SHP77 treated with DMSO at 0.1 percent for 48 hours (cell line): ENCODE measurements at places on chromosomes 2 and 18.

- no peak for DNase-seq
These were observed 110.9 kb downstream of the BCL2 start for GRCh38 chr18:63208676-63209075.

DNA sequence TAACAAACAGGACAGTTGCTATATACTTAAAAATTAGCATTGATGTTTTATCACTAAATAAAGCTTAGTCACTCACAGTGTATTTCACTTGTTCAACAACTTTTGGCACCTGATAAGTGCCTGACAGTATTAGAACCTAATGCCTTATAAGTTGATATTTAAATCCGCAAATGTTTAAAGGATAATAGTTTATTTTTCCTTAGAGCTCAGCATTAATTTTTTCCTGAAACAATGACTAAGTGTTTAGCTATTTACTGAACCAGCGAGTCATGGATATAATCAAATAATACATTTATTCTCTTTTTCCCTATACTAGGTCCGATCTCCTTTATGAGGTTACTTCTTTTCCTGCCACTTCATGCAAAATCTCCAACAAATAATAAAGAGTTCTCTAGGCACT lies 146.0 kb upstream of the PGAP1 start:
- DNase-seq = no peak

DNA sequence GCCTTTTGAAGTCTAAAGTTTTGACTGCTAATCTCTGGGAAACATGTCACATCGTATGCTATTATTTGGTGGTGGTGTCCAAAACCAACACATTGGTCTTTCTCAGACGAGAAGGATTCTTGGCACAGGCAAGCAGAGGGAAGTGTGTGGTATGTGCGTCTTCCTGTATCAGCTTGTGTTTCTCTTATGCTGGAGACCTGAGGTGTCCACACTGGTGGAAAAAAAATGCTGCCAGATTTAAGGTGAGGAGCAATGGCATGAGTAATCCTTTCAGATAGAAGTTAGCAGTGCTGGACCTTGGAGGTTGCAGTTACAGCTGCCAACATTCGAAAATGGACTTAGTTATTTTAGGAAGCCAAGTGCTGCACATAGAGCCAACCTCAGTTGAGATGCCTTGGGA lies 11.7 kb upstream of the FHL2 start:
- no peak for DNase-seq

DNA sequence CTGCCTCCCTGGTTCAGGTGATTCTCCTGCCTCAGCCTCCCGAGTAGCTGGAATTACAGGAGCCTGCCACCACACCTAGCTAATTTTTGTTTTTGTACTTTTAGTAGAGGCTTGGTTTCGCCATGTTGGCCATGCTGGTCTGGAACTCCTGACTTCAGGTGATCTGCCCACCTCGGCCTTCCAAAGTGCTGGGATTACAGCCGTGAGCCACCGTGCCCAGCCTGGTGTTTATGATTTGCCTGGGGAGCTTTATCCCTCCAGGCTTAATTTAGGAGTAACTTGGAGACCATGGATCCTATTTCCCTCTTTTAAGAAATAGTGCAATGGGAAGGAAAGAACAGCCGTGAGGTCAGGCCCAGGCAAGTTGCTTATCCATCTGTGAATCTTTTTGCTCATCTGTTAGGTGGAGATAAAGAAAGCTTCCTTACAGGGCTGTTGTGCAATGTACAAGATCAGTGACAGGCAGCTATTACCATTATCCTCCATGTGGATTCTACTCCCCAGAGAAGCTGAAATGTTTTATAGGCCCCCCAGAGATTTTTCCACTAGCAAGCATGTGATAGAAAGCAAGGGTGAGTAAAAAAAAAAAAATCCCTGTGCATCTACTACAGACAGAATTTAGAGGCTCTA lies 104.9 kb upstream of the MGAT5 start:
- DNase-seq = no peak

- DNase-seq = peak; percentile 88
These were observed 108.6 kb downstream of the C1D start for GRCh38 chr2:67954093-67954748.

DNA sequence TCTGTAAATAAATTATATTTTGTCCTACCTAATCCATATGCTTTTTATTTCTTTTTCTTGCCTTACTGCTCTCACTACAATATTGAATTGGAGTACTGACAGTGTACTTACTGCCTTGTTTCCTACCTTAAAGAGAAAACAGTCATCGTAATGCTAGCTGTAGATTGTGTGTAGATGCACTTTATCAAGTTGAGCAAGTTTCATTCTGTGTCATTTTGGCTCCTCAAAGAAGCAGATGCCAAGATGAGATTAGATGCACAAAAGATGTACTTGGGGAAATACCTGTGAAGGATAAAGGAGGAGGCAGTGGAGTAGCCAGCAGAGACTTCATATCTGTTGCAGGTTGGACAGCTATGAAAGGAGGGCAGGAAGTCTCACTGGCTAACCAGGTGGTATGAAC lies 145.5 kb downstream of the FTCDNL1 start:
- DNase-seq = no peak

DNA sequence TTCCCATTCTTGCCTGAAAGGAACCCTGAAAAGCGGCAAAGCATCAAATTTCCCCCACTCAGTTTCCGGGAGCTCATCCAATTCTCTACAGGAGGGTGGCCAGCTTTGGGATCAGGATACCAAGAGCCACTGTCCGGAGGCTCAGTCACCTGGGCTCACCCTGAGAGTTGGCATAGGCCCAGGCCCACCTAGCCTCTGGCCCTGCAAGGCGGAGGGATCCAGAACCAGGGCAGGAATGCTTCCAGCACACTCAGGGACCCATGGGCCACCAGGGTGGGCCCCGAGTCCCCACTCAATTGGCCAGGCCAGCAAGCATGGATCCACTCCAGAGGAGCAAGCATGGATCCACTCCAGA lies 432.9 kb upstream of the MYT1L start:
- no peak for DNase-seq
